Hindlimb muscle (tissue), 1 donor: ENCODE measurements at places on chromosomes 4 and X.

- DNase-seq: no peak
These were observed 25.1 kb downstream of the ARL13A start for GRCh38 chrX:100994352-100995281.

DNA sequence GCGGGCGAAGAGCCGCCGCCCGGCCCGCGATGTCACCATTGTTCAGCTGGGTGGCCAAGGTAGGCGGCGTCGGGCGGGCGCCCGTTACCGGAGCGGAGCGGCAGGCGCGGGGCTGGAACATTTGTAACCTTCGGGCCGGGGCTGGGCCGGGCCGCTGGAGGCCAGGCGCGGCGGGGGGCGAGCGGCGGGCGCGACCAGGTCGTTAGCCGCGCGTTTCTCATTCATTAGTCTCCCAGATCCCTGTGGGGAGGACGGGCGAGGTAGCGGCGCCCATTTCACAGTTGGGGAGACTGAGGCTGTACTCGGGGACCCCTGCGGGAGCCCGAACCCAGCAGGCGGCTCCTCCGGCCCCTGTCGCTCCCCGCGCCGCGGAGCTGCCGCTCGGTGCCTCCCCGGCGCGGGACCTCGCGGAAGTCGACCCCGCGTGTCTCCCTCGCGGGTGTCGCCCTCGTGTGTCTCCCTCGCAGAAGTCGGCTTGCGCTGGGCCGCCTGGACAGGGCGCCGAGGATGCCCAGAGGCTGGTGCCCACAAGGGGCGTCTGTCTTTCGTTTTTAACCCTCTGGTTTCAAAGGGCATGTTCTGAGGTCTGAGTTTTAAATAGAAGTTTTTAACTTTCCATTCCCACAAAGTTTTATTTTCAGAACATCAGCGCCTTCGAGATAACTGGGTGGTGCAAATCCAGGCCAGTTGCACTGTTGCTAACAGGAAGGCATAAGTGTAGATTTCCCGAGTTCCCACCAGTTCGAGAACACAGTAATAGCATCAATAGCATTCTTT is 17.5 kb downstream of the PTTG2 start:
- peak; percentile 66 for DNase-seq

- no peak for DNase-seq
These were observed 577 bp upstream of the PIM2 start for GRCh38 chrX:48919360-48919841.

DNA sequence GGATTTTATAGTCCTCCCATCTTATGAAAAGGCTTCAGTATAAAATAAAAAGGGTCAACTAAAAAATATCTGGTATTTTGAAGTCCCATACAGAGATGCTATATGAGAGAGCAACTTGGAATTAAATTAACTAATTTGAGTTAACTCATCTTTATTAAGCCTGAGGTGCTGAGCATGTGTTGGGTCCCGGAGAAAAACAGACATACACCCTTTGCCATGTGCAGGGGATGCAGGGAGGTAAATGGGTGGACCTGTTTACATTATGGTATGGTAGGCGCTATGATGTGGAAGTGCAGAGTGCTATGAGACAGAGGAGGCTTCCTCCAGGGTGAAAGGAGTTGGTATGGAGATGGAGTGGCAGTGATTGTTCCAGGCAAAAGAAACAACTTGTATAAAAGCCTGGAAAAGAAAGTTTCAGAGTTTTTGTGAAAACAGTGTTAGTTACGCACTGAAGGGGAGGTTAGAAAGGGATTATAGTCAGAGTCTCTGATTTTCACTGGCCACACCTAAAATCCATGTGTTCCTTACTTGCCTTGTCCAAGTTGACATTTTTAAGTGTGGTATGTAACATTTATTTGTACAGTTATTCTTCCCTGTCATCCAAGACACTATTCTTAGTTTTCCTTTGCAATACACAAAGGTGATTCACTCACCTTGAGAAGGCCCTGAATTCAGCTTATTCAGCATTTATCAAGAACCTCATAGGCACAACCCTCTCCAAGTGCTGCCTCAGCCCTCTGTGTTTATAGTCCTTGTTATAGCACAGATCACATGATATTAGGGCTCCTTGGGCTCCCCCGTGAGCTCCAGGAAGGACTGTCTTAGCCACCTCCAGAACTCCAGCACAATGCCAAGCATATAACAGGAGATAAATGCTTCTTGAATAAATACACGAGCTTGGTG is 152.0 kb downstream of the RASL11B start:
- DNase-seq: no peak

DNA sequence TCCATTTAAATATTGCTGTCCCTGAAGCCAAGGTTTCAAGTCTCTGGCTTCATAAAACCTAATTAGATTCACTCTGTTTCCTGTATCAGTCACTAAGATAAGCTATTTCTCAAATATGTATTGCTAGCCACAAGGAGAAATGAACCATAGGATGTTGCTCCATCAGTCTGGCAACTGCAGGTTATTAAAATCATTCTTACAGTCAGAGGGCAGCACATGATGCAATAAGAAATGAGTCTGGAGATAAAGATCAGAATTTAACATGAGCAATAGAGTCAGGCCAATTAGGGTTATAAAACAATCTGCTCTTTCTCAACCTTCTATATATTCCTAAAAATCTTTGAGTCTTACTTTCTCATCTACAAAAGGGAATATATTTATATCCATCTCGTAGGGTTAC is 7.2 kb downstream of the PRKG2 start:
- no peak for DNase-seq

DNA sequence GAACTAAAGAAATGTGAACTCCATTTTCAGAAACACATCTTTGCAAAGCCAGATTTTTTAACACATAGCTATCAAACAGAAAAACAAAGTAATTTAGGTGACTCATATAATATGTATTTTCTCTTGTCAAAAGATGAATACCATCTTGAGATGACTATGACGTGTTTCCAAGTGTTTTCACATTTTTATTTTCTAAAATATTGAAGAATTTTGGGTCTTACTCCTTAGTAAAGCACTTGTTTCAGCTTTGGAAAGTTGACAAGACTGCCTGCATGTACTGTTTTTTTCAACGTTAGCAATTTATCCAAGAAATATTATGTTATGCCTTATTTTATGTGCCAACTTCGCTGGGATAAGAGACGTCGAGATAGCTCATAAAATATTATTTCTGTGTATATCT is 733.9 kb upstream of the EPHA5 start:
- DNase-seq: no peak

DNA sequence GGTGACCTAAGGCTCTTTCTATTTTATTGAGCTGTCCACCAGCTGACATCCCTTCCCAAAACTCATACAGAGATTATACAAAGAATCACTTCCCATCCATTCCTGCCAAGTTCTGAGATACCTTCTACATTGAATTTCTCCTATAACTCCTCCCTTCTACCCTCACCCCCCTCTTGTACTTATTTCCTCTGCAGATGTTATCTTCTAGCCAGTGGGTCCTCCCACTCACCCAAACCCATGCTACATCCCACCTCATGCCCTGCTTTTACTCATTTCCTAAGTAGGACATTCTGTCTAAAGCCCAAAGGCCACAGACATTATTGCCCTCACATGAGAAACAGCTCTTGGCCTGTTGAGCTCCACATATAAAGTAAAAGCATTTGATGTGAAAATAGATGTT is 28.6 kb downstream of the BMX start:
- no peak for DNase-seq
